Stimulated activated CD8-positive, alpha-beta memory T cell treated with anti-CD3 and anti-CD28 coated beads, Interleukin-7, amount 100 ng/mL, for 1 hour (primary cell): ENCODE measurements at places on chromosomes 2 and 18.
A peak's percentile ranks its signal among the peaks of the same experiment; 100 is the strongest.

DNA sequence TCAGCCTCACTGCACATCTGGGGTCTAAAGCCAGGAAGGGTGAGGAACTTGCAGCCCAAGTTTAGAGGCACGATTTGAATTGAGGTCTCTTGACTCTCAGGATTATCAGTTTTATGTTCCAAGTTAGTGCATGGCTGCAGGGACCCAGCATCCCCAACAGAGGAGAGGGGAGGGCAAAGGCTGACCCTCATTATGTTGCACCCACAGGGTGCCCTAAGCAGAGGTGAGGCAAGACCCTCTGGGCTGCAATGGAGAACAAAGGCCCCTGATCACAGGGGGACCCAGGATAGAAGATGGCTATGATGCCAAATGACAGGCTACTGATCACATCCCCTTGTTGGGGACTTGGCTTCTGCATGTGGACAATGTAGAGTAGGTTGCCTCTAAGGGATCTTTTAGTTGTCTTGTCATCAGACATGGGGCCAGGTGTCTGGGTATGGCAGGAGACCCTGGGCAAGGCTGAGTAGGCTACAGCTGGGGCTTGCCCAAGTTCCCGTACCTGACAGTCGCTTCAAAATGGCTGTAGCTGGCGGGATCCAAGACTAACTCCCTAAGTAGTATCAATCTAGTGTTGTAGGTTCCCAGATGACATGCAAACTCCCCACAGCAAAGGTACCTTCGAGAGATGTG is 4.5 kb upstream of the GDF7 start:
- DNase-seq: no peak

DNA sequence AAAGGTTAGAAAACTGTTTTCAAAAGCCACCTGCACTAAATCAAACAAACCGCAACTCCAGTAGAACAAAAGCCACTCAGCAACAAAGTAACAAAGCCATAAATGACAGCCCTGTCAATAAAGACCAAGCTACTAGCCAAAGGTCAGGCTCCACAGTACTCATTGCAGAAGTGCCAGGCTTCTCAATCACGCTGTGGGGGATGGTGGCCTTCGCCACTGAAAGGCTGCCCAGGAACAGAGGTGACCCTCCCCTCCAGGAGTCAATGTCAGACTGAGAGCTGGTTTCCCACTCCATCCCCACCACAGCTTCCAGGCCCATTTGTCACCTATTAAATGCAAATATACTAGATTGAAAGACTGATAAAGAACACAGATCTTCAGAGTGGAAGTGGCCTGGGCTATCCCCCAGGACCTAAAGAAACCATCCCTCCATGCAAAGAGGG is 5.9 kb downstream of the ATP8B1 start:
- DNase-seq: no peak

- no peak for DNase-seq
Measured at GRCh38 chr2:9772999-9773902, 70.0 kb upstream of the TAF1B start.

- no peak for DNase-seq
Measured at GRCh38 chr2:39919511-39920306, 140.7 kb upstream of the THUMPD2 start.

GRCh38 chr18:69220529-69220928 is 180.2 kb upstream of the DOK6 start:
- DNase-seq: no peak

- no peak for DNase-seq
Measured at GRCh38 chr2:133324150-133324561, 244.1 kb downstream of the NCKAP5 start.

DNA sequence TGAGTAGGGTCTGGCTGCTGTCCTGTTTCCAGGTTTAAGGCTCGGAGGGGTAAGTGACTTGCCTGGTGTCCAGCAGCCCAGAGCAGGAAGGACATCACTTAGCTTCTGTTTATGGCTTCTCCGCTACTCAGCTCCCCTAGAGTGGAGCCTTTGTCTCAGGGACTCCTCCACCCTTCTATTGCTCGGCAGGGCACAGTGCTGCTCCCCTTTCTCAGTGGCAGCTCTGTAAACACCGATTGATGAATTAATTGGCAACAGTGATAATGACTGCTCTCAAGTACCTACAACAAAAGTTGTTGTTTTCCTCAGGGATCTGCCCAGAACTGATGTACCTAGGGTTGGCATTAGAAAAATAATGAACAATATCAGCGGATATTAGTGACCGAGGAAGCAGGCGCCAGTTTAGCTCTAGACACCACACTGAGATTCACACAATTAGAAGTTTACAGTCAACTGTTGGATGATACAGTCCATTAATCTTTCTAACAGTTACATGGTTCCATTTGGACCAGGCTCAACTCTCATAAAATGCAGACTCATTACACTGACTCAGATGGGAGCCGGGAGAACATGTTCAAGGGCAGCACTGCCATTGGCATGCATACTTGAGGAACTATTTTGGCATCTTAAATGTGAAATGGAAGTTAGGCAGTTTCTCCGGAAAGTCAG is 265.7 kb downstream of the MTX2 start:
- no peak for DNase-seq

DNA sequence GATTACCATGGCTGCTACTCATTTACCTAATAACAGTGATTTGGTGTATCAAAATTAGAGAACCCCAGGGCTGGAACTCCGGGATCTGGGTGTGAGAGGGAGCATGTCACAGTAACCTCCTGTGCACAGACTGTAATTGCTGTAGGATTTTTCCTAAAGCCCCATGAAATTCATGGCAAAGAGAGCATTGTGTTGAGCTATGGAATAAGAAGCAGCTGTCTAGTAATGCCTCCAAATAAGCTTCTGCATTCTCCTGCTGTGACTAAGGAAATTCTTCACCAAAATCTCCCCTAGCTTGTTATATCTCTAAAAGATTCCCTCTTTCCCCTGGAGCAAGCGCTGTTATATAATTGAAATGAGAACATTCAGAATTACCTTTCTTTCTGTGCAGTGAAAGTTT is 158.1 kb upstream of the SPATS2L start:
- DNase-seq: no peak

GRCh38 chr2:71492112-71492511 is 38.8 kb downstream of the DYSF start:
- DNase-seq: no peak

- DNase-seq: no peak
Measured at GRCh38 chr2:173323371-173323770, 31.3 kb upstream of the CDCA7 start.

DNA sequence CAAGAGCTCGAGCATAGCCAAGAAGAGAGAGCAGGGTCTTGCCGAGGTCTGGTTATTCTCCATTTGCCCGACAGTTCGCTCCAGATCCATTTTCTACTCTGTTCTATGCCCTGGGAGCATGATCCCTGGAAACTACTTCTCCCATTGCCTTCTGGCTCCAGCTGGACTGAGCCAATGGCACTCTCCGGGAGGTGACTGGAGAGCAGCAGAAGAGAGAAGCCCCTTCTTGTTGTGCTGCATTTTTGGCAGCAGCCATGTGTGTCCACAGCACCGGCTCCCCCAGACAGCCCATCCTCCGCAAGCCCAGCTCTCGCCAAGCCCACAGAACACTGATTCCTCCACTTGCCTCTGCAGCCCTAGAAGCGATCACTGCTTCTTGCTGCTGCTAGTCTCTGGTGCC is 345.5 kb downstream of the TNS1 start:
- no peak for DNase-seq

- DNase-seq: no peak
Measured at GRCh38 chr2:120369250-120369649, 23.3 kb downstream of the INHBB start.

DNA sequence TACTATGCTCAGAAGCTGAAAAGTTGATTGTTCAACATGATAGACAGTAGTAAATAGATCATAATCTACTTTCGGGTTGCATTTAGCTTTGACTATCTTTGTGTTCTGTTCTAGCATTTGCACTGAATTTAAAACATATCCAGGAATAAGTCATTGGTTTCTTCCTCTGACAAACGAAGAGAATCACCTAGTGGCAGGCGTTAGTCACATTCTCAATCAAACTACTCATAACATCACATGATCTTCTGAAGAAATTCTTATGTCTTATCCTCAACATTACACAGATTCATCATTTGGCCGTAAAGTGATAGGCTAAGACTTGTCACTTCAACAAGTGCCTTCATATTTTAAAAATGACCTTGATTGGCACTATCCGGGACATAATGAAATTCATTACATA is 63.6 kb upstream of the TTC21B start:
- no peak for DNase-seq

DNA sequence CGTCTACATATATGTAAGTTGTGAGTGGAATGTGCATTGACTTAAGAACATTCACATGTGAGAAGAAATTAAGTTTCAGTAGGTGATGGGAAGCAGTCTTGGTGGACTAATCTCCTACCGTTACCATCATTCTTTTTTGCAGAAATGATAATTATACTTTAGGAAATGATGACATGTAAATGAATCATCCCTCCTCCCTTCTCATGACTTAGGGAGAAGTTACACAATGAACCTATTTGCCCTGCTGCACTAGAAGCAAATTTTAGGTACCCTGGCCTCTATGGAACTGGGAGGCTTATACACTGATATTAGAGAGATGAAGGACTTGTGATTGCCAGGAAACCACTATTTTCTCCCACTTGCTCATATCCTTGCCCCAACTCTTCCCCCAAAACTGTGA is 214.2 kb downstream of the CALCRL start:
- no peak for DNase-seq

- DNase-seq: no peak
Measured at GRCh38 chr2:197196541-197197180, 113.9 kb downstream of the ANKRD44 start.

- DNase-seq: no peak
Measured at GRCh38 chr18:57975805-57976204, 68.2 kb upstream of the NEDD4L start.

DNA sequence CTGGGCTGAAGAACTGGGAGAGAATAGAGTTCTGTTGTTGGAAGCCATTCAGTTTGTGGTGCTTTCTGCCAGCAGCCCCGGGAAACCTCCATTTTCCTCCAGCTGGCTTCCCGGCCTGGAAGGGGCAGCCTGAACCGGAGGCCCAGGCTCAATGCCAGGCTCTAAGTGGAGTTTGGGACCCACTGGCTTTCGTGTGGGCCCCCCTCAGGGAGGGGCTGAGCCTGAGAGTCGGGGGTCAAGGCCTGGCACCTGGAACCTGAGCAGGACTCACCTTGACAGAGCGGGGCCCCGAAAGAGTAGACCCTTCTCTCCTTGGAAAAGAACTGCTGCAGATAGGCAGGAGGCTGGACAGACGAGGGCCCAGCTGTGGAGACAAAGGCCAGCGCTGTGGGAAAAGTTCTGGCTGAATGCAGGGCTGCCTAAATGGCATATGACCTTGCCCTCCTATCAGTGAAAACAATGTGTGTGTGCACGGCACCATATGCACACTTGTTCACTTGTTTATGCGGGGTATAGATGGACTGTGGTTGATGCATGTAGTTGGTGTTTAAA is 34.8 kb upstream of the ASB18 start:
- no peak for DNase-seq

GRCh38 chr18:55115606-55116005 is 156.3 kb upstream of the CCDC68 start:
- no peak for DNase-seq

DNA sequence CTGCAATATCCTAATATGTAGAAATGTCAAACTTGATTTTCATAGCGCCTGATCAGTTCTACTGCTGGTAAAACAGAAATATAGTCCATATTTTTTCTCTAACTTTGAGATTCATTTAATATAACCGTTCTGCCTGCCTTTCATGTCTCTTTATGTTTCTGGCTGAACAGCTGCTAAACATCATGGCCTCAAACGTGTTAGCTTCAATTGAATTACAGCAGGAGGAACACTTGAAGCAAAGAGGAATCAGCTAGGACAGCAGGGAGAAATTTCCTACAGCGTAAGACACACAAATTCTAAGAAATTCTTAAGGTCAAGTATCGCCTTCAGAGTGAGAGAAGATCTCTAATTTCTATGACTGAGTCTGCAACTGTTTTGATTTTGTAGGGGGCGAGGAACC is 433.2 kb downstream of the FBXO15 start:
- no peak for DNase-seq

- DNase-seq: no peak
Measured at GRCh38 chr2:240554767-240555493, 2.9 kb downstream of the ANKMY1 start.

GRCh38 chr2:48254839-48255238 is 275.1 kb upstream of the STON1 start:
- no peak for DNase-seq

GRCh38 chr2:98771721-98772524 is 41.0 kb upstream of the MGAT4A start:
- DNase-seq: peak; percentile 27

DNA sequence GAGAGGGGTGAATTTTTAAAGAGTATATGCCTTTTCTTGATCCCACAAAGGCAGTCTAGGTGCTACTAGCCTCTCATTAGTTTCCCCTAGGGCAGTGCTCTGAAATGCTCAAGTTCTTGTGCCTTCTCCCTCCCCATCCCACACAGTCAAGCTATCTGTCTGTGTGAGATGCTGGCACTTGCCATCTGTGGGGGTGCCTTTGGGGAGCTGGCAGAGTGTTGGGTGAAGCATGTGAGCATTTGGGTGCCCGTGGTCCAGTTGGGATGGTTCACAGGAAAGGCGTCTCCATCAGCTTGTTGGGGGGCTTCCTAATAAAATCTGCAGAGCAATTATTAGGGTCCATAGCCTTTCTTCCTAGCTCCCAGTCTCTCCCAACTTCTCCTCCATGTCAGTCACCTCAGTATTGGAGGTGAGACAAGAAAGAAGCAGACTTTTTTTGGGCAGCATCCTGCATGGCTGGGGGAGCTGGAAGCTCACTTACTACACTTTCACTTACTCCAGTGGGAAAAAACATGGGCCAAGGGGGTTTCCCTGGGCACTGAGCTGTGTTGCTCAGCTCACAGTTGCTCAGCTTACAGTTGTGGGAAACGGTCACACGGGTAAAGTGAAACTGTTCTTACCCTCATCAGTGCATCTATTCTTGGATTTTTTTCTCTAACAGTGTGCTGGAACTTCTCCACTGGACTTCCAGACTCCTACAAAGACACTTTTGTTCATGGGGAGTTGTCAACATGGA is 29.3 kb downstream of the COLEC11 start:
- no peak for DNase-seq

GRCh38 chr2:51657849-51658248 is 625.9 kb upstream of the NRXN1 start:
- DNase-seq: no peak

DNA sequence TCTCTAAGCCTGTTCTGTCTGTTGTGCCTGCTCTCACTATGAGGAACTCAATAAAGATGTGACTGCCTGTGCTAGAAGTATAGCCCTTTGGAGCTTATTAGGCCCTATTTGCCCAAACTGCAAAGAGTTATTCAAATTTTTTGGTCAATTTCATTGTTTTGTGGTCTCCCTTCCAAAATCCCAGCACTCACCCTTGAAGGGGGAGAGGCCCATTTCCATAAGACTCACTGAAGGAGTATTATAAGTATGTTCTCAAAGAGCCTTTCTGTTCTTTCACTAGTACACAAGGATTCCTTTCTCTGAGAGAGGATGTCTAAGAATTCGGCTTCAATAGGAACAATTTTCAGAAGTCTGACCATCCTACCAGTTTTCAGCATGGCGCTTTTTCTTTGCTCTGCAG is 641.9 kb upstream of the REG3G start:
- DNase-seq: no peak
